T-helper 17 cell (primary cell): ENCODE measurements at places on chromosomes 3 and 15.

DNA sequence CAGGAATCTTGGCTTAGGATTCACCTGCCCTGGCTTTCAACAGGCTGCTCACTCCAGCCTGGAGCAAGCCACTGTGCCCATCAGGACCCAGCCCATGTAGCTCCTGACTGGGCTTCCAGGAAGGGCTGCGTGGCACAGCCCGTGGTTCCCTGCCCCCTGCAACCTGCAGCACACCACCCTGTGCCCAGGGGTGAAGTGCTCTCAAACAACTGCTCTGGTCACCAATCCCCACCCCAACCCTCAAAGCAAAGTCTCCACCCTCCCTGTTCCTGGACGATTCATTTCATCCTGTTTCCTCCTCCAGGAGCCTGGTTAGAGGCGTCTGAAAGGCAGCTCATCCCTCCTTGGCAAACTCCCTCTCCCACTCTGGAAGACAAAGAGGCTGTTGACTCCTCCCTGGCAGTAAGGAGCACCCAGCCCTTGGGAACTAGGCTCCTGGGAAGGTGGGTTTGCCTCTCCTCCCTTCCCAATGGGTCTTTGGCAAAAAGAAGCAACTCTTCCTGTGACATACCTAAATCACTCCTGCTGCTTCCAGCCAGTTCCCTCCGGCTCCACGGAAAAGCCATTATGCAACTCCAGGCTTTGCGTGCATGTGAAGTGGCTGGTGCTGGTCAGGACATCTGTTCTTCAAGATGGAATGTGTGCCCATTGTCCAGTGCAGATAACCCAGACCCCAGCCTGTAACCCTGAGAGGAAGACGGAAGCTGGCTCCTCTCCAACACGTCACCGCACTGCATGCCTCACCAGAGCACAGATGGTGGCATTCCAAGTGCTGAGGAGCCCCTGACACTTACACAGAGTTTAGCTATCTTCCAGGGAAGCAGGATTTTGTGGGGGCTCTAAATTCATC lies 29.1 kb upstream of the VIPR1 start:
- DNase-seq: no peak

- DNase-seq: no peak
Observed at GRCh38 chr15:78457101-78457500, 19.1 kb downstream of the IREB2 start.

DNA sequence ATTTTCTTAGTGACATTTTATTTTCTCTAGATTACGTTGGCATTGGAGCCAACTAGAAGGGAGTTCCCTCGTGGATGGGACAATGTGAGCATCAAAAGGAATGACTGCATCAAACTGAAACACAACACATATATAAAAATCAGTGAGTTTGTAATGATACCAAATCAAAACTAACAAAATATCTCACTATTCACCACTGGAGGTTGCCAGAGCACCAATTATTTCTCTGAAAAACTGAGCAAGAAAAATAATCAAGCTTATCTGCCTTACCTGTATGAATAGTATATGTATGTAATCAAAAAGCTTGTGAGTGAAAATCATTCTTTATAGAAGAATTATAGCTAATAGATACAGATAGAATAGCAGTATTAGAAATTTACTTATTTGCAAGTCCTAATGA lies 46.8 kb upstream of the OTOL1 start:
- DNase-seq: no peak

DNA sequence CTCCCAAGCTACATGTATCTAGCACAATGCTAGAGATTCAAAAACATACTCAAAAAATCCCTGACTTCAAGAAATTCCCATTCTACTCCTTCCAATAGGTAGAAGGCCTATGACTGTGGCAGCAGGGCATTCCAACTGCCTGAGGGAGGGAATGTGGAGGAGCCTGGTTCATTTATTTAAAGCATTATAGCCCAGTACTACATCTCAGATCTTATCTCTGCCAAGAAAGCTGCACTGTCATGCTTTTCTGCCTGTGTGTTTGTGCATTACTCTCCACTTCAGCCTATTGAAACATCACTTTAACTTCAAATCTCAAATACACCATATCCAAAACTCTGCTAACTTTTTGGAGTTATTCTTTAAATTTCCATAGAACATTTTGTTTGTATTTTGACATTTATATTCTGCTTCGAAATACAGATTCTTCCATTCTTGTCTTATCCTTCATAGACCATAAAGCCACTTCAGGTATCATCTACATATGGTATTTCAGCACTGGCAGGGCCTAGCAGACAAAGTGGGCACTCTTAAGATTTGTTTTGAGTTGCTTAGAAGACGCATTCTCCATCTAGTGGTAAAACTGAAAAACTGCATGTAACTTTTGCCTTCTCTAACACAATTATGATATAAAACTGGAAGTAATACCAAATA lies 59.1 kb upstream of the NEDD4 start:
- DNase-seq: no peak

DNA sequence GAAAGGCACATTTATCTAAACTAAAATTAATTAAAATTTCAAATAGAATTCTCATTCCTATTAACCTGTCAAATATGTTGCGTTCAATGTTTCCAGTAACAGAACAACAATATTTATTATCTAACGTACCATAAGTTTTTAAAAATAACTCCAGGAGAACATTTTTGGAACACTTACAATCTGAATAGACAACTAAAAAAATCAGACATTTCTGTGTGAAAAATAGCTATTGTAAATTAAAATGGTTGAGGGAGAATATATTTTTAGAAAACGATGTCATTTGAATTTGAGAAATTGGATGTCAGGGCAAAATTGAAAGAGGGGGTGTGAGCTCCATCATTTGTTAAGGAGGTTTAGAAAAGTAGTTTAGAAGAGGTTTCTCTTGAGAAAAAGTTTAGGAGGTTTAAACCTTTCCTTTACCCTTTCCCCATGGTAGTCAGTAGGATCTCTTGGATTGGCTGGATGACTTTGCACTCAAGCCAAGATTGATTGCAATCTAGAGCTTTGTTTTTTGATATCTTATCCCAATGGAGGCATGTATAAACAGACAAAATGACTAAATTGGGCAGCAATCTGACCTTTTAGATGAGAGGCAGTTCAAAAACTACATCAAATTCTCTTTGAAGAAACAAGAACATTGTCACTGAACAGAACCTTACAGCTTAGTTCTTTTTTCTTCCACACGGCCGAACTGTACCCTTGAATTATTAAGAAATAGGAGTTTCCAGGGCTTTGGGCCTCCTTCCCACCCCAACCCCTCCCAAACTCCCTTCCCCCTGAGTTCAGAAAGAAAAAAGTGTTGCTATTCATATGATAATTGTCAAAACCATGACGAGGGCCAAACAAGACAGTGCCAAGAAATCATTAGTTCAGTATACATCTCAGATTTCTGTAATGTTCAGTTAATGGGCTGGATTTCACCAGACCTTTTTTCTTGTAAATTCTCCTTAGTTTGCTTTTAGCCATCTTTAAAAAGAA lies 79.7 kb upstream of the CDIN1 start:
- DNase-seq: no peak

DNA sequence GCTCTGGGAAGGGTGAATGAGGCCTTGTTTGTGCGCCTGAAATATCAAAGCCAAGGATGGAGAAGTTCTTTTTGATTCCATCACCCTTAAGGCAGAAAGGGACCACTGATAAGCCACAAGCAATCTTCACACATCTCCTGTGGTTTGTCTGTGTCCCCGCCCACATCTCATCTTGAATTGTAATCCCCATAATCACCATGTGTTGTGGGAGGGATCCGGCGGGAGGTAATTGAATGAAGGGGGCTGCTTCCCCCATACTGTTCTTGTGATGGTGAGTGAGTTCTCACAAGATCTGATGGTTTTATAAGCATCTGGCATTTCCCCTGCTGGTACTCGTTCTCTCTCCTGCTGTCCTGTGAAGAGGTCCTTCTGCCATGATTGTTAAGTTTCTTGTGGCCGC lies 329.6 kb upstream of the RGMA start:
- no peak for DNase-seq

DNA sequence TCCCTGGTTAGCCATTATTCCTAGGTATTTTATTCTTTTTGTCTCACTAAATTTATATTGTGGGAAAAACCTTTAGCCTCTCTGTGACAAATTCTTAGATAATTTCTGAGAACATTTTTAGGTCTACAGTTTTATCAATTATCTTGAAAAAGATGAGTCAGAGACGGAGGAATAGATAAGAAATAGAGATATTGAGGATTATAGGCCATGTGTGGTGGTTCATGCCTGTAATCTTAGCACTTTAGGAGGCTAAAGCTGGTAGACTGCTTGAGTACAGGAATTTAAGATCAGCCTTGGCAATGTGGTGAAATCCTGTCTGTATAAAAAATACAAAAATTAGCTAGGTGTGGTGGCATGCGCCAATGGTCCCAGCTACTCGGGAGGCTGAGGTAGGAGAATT lies 960.2 kb downstream of the SQOR start:
- DNase-seq: no peak

- DNase-seq: no peak
Observed at GRCh38 chr15:79168922-79169456, 78.4 kb upstream of the RASGRF1 start.

GRCh38 chr15:51798281-51798680 lies 31.2 kb upstream of the TMOD3 start:
- no peak for DNase-seq

GRCh38 chr3:74636981-74637380 lies 22.5 kb upstream of the CNTN3 start:
- no peak for DNase-seq

DNA sequence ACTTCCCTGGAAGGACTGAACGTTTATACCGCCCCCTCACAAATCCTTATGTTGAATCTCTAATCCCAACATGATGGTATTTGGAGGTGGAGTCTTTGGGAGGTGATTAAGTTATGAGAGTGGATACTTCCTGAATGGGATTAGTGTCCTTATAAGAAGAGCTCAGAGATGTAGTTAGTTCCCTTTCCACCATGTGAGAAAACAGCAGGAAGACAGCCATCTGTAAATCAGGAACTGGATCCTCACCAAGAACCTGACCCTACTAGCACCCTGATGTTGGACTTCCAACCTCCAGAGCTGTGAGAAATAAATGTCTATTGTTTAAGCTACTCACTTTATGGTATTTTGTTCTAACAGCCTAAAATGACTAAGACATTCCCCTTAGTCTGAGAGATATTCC lies 33.3 kb upstream of the SACM1L start:
- DNase-seq: no peak
